Endothelial cell of umbilical vein (primary cell): ENCODE measurements at places on chromosomes 6 and 20. TPM values are rescaled to one million over a fixed set of nuclear protein-coding genes. Genes with fewer than 3 reads are reported as not detected.

The RBPJL gene
- not detected in 2 replicates for total RNA-seq

The PHACTR1 gene
- 19.4 and 23.2 TPM in 2 replicates for total RNA-seq

The PRSS16 gene
- not detected in 2 replicates for total RNA-seq

The CCN5 gene
- total RNA-seq, result not detected in 2 replicates

The SNAI1 gene
- total RNA-seq, result 13.4 and 14.5 TPM in 2 replicates

The POPDC3 gene
- 1.7 and 3.1 TPM in 2 replicates for total RNA-seq

The CNBD2 gene
- 4.9 and 5.3 TPM in 2 replicates for total RNA-seq

The ATP9A gene
- 35.2 and 41.5 TPM in 2 replicates for total RNA-seq
